ENCODE measurements at places on chromosomes 5 and 9. TPM values are rescaled to one million over a fixed set of nuclear protein-coding genes. Genes with fewer than 3 reads are reported as not detected.

DNA sequence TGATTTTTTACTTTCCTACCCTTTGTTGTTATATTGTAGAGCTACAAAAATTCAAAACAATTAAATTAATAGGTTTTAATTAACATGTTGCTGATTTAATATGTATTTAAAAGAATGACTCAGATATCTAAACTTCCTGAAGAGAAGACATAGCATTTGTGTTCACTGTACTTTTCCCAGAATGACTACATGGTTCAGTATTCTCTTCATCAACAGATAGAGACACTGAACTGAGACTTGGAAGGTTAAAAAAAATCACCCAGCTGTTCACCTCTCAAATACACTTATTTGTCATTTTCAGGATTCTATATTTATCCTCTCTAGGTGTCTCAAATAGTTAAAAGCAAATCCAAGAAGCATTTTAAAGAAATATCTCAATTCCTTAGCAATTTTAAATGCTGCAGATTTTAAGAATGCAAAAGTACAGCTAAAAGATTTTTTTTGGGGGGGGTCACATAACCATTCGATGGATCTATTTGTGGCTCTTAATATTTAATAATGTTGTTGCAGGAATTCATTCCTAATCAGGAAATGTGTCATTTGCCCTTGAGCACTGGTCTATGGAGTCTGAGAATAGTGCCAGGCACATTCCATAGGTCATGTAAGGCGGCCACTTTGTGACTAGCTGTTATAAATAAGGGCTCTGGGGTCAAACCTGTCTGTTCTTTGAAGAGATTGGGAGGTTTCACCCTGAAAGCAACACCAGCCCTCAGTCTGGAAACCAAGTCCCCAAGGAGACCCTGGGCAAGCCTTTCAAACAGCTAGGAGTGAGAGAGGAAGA lies 463.1 kb downstream of the NR2F1-AS1 start:
- DNase-seq, result no peak

GRCh38 chr9:109244179-109245132 lies 76.4 kb downstream of the EPB41L4B start:
- peak; percentile 51 for DNase-seq

DNA sequence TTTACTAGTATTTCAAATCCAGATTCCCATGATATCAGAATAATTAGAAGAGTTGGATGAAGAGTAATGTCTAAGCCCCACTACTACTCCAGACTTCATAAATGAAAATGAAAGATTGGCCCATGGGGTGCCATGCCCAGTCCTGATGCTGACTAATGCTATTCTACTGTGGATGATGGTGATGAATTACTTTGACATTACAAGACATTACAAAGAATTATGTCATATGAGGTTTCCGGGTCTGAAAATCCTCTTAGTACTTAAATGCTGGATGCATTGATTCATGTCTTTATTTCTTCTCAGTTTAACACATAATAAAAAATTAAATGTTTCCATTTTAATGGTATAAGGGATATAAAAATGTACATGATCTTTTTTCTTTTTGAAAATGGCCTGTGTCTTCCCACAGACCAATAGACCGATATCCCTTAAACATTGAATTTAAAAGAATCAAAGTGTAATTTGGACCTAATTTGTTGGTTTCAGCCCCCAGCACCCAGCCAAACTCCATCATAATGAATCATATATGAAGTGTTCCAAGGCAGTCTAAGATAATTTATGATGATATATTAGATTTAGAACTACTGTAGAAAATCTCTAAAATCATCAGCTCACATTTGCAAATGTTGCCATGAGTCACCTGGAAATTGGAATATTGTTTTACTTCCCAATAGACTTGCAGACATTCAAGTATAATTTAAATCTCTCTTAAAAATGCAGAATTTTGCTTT lies 223.6 kb upstream of the SGCD start:
- DNase-seq, result no peak

DNA sequence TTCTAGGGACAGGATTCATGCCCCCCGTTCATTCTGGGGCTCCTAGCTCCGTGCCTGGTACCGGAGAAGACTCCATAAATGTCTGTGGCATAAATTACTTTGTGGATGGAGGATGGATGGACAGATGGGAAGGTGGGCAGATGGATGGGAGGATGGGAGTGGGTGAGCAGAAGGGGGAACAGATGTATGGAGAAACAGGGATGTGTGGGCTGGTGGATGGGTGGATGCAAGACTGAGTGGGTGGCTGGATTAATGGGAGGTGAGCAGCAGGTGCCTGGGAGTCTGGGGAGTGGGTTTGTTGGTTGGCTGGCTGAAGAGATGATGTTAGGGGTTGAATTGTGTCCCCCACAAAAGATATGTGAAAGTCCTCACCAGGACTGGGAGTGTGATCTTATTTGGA lies 43.5 kb downstream of the SARDH start:
- DNase-seq, result no peak

DNA sequence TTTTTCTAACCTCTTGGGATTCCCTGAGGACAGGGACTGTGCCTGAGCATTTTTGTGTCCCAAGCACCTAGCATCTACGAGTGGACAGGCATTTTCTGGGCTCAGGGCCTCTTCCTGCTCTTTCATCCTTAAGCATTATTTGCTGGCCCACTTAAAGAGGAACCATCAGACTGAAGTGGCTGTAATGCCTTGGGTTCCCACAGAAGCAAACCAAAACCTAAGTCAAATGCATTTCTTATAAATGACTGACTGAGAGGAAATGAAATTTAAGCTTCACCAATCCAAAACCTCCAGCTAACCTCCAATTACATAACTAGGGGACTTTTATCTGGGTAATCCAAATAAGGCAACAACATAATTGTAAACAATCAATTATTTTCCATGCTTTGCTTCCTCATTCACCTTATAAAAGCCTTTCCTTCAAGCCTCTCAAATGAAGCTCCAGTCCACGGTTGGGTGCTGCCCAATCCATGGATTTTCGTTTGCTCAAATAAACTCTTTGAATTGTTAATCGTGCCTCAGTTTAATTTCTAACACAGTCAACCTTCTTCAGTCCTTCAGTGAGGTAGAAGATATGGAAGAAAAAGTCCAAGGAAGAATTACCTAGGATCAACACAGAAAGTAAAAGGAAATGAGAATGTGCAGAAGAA lies 25.3 kb upstream of the SLC31A2 start:
- DNase-seq, result no peak

Gene AQP3
- total RNA-seq, result 15.9 TPM

Gene UGCG
- total RNA-seq, result 24.4 TPM

All from H4 (cell line).